SK-N-SH (cell line): ENCODE measurements at places on chromosomes 4 and X.

- DNase-seq, result no peak
Measured at GRCh38 chrX:8726031-8726652, 5.8 kb downstream of the ANOS1 start.

DNA sequence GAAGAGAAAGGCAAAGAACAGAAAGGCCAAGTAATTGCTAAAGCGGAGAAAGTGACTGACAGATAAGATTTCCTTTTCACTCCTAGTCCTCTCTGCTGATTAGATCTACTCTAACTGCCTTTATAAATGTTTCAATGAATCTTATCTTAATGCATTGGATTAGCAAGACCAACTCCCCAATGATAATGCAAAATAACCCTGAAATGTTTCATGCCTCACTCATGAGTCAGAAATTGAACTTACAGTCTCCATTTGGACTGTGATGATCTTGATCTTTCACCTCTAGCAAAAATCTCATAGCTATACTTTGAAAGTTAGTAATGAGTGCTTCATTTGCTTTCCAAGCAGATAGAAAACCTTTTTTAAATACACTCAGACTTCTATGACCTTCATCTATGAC lies 26.5 kb downstream of the SLC10A7 start:
- no peak for DNase-seq

- DNase-seq, result no peak
Measured at GRCh38 chrX:119145241-119145653, 17.6 kb upstream of the KIAA1210 start.

DNA sequence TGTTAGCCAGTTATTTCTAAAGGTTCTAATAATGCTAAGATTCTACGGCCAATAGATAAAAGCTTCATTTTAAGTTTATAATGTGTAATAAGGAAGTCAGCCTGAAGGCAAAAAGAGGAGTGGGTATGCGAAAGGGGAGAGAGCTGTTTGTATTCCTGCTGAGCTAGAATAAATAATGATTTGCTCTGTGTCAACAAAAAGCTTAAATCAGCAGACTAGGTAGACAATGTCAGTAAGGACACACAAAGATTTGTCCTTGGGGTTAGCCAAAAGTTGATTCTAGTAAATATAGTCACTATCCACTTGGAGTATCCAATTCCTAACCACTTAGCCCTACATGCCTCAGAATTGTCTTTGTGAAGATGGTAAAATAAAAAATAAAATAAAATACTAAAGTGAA lies 90.3 kb upstream of the GRIA3 start:
- no peak for DNase-seq

- DNase-seq, result no peak
Measured at GRCh38 chrX:46326161-46326560, 219.1 kb downstream of the ZNF674 start.

DNA sequence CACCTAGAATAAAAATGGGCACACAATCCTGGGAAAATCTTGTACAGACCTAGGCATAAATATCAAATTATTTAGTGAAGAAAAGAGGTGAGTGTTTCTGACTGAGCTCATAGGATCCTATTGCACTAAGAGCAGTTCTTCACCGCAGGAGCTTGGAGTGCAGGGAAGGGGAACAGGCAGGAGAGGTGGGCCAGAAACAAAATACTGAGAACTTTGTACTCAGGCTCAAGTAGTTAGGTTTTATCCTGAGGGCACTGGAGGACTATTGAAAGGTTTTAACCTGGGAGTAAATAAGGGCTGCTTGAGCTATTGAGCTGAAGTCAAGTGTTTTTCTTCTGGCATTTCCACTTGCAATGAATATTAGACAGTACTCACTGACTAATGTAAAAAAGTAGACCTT lies 12.2 kb downstream of the EPHA5 start:
- DNase-seq, result no peak

- DNase-seq, result no peak
Measured at GRCh38 chr4:144582105-144582850, 63.7 kb upstream of the HHIP start.

DNA sequence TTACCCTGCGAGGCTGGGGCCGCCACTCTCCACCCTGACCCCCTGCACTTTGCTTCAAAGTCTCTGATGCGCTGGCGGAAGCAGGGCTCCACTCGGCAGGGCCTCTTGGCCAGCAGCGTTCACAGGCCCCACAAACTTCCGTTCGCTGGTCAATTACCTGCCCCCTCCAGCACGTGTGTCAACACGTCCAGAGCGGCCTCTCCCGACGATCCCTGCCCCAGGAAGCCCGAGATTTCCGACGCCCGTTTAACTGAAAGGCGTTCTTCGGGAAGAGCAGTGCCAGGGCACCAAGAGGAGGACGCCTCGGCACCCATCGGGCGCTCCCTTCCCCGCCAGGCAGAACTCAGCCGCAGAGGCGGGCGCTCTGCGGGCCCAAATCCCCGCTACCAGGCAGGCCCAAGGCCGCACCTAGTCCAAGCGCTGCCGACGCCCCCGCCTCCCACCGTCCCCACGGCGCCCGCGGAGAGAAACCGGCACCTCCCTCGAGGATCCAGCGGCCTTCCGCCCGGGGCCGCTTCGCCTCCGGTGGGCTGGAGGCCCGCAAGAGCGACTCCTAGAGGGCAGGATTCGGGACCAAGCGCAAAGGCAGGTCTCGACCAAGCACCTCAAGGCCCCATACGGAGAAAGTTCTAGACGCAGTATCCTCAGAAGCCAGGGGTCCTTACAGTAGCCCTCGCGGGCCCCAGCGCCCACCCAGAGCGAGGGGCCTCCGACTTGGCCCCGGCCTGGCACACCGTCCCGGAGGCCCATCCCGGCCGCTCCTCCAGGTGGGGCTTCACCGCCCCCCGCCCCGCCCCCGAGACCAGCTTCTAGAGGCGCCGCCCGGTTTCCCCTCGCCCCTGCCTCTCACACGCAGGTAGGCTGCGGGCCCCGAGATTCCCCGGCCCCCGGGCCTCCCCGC lies 586 bp downstream of the BCAP31 start:
- peak; percentile 68 for DNase-seq

- no peak for DNase-seq
Measured at GRCh38 chr4:47270201-47270888, 193.2 kb downstream of the COMMD8 start.

DNA sequence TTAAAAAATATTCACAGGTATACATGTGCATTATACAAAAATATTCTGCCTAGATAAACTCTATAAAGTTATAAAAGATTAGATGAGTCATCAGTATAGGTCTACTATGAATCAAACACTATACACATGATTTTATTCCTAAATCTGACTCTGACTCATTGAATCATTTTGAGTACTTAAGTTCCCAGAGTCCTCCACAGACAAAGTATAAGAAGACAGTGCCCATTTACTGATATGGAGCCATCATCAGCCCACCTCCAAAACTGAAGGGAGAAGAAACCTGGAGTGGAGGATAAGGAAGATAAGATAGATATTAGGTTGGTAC lies 28.7 kb upstream of the ANTXR2 start:
- no peak for DNase-seq

DNA sequence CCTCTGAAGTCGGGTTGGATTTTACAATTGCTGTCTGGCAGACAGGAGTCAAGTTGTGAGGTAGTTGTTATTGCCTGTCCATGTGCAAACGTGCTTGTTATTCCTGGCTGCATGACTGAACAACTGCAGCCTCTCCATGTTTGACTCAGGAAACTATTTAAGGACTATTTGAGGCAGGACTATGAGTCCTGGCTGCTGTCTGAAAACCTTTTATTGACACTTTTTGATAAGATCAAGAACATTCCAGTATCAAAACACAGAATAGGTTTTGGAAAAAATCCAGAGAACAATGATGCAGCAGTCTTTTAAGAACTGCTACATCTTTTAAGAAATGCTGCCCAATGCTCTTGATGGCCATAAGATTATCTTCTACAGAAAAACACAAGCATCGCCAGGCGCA lies 10.0 kb upstream of the SPRY1 start:
- no peak for DNase-seq

- no peak for DNase-seq
Measured at GRCh38 chr4:52588771-52589591, 70.1 kb downstream of the USP46 start.

- DNase-seq, result no peak
Measured at GRCh38 chr4:153488006-153488891, 22.1 kb downstream of the TMEM131L start.

DNA sequence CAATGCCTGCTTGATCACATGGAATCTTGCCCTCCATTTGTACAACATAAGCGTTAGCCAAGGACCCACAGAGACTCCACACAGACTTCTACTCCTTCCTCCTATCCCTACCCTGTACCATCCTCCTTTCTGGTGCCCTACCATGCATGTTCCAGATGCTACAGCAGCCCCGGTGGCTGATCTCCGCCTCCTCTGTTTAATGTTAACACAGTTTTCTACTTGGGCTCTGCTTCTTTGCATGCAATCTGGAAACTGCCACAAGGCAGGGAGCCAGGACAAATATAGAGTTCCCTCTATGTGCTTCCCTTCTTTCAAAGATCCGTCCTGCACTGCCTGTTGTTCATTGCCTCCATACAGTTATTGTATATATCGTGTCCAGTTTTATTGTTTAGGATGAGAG lies 368.6 kb upstream of the TENM3 start:
- no peak for DNase-seq

GRCh38 chr4:174056959-174057358 lies 226.5 kb downstream of the FBXO8 start:
- DNase-seq, result no peak

- no peak for DNase-seq
Measured at GRCh38 chr4:3337811-3338210, 45.0 kb downstream of the RGS12 start.

- DNase-seq, result no peak
Measured at GRCh38 chrX:153533091-153533490, 15.6 kb downstream of the ATP2B3 start.

- no peak for DNase-seq
Measured at GRCh38 chrX:56947699-56948098, 47.6 kb downstream of the SPIN3 start.

DNA sequence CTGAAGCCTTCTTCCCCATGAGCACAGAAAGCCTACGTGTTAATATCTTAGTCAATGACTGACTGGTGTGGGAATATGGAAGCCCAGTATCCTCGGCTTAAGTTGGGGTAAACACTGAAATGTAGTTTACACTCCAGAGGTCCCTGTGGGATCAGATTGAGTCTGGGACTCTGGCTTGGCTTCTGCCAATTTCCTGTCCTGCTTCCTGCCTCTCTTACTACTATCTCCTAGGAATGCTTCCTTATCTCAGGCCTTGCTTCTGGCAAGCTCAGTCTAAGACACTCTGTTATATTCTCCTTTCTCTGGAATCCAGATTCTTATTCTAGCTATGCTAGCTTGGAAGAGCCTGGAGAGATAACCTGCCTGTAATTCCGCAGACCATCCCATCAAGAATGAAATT lies 174.0 kb upstream of the LDB2 start:
- no peak for DNase-seq

DNA sequence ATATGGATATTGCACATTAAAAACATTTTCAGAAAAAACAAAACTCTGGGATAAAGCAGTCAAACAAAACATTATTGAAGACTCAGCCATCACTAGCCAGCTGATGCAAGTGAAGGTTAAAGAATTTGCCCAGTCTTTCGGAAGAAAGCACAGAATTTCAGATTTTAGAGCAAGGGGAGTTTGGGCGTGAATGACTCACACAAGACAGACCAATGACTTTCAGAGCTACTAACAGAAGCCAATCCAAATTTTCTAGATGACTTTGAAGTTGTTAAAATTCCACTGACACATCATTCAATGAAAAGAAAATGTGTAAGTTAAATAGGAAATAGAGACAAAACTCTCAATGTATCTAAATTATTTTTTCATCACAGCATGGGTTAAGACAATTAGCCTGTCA lies 4.0 kb downstream of the MRFAP1L1 start:
- no peak for DNase-seq

DNA sequence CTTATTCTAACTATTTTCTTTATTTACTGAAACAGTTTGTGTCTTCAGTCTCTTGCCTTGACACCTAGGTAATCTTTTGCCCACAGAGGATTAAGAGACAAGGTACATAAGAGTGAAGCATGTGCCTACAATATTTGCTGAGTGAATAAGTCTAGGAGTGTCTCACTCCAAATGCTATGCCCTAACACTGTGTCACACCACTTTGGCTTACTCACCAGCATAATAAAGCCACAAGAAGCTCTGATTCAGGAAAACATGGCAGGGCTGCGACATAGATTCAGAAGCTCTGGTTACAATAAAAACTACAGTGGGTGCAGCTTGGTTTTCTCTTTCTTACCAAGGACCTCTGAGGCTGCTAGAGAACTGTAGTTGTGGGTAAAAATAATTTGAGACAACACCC lies 127.1 kb downstream of the RBM46 start:
- no peak for DNase-seq

DNA sequence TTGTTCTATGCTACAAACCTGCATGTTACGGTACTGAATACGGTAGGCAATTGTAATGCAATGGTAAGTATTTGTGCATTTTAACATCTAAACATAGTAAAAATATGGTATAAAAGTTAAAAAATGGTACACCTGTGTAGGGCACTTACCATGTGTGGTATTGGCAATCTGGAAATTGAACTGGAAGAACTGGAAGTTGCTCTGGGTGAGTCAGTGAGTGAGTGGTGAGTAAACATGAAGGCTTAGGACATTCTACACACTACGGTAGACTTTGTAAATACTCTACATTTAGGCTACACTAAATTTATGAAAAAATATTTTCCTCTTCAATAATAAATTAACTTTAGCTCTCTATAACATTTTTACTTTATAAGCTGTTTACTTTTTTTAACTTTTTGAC lies 78.9 kb downstream of the RRAGB start:
- no peak for DNase-seq

DNA sequence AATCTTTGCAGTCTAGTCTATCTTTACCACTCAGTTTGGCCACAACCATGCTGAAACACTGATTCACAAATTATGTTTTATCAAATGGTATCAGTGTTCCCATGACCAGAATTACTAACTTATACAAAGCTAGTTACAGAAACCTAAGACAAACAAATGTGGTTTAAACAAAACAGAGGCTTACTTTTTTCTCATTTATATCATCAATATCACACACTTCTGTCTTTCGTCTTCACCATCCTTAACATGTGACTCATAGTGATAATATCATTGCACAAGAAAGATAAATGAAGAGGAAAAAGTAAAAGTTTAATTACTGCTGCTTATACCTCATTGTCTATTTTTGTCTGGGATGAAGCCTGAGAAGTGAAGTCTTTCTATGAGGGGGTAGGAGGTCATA lies 406.6 kb downstream of the PCDH10 start:
- DNase-seq, result no peak

- no peak for DNase-seq
Measured at GRCh38 chrX:150012647-150013381, 74.5 kb upstream of the EOLA2 start.

GRCh38 chr4:12958436-12958835 lies 525.7 kb downstream of the RAB28 start:
- DNase-seq, result no peak

DNA sequence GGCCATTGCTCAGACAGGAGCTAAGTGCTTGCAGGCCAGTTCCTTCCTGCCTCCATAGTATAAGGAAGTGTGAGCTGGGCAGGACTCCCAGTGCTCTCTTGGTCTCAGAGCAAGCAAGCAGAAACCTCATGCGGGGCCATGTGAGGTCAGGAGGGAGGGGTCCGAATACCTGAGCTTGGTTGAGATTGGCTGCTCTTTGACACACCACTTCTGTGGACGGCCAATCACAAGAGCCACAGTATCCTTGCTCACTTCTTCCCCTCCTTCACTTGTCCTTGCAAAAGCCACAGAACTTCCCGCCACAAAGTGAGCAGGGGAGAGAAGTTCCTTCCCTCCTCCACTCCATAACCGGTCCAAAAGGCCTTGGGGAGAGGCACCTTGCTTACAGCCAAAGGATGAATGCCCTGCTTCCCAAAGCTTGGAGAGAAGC lies 56.7 kb downstream of the PRPS1 start:
- DNase-seq, result no peak

- DNase-seq, result no peak
Measured at GRCh38 chr4:17605236-17605635, 9.2 kb upstream of the MED28 start.
